ENCODE measurements at places on chromosomes 2 and 18.

DNA sequence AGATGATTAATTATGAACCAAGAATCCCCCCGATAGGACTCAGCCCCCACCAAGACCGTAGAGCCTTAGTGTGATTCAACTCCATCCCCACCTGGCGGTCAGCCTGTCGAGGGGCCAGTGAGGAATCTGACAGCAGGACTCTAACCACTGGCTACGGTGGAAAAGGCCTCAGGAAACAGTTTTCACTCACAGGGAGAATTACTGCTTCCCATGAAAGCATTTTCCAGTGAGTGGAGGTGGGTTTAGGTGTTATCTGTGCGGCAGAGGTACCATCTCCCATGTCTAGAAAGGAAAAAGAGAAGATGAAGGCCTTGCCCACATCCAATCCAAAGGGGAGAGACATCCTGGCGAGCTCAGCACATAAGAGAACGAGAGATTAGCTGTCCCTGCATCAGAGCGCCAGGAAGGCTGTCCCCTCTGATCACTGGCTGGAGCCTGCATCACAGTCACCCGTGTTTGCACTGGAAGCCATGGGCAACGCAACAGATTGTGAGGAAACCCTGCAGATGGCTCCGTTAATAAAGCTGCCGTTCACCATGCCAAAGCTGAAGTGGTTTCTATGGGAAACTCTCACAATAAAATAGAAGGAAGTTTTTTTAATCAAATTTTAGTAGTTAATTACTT, 22.3 kb downstream of the COX7A2L start:
- no peak for DNase-seq

- no peak for DNase-seq
Observed at GRCh38 chr2:60316381-60317033, 236.9 kb downstream of the BCL11A start.

- no peak for DNase-seq
Observed at GRCh38 chr2:48459466-48459865, 70.5 kb upstream of the STON1 start.

DNA sequence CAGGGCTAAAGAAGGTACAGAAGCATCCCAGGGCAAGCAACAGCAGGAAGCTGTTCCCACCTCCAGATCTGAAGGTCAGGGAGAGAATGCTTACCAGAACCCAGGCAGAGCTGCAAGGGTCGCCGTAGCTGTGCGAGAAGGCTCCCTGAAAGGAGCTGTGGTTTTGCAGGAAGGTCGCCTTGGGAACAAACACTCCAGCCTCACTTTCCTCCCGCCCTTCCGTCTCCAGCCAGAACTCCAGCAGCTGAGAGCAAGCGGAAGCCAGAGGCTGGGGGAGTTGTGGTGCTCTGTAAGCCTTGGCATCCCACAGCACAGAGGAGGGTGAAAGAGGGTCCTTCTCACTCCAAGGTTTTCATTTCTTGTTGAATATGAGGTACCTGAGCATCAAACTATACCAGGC, 18.3 kb upstream of the ICOS start:
- no peak for DNase-seq

DNA sequence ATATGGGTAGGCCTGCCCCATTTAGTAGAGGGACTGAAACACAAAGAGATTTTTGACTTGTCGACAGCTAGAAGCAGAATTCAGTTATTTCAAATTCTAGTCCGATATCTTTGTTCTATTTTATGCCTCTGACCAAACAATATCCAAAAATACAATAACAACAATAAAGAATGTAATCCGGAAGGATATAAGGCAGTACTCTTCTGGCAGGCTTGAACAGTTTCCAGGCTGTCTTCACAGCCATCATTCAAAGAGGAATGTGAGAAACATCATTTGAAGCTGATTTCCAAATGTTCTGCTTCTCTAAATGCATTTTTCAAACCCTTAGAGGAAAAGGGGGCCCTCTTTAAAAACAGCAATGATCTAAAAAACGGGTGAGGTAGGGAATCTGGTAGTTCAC, 36.7 kb upstream of the SPTBN1 start:
- DNase-seq: no peak

DNA sequence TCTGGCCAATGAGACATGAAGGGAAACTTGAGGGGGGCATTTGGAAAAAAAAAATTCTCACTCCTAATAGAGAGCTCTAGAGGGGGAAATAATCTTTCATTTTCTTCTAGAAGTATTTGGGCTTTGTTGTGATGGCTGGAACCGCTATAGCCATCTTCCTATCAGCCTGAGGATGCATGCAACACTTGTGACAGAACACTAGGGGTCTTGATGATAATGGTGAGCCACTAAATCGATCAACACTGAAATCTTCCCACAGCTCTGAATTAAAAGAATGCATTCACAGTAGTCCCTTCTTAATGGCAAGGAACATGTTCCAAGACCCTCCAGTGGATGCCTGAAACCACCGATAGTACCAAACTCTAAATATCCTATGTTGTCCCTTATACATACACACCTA, 325.3 kb downstream of the LNPK start:
- no peak for DNase-seq

DNA sequence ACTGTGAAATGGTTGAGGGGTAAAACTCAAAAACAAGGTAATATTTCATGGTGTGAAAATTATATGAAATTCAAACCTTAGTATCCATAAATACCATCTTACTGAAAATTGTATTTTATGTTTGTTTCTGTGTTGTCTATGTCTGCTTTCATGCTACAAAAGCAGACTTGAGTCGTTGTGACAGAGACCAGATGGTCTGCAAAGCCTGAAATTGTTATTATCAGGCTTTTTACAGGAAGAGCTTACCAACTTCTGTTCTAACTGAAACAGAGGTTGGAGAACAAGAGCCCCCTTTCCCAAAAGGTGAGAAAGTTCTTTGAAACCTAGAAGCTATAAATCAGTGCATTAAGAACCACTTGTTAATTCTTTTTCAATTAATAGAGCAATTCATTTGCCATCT, 110.0 kb downstream of the COL4A4 start:
- DNase-seq: no peak

DNA sequence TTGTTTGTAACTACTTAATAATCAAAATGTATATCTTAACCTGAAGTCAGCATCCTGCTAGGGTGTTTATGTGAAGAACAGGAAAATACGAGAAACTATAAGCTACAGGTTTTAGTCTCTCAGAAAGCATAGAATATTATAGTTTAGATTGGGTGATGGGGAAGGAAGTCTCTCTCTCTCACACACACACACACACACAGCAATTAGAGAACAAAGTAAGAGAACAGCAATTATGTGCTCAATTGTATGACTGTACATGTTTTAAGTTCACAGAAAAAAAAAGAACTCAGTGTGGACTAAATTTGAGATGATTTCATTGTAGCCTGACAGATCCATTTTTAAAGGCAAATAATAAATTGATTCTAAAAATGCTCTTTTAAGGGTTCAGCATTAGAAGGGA, 94.3 kb upstream of the ZNF516 start:
- DNase-seq: no peak

DNA sequence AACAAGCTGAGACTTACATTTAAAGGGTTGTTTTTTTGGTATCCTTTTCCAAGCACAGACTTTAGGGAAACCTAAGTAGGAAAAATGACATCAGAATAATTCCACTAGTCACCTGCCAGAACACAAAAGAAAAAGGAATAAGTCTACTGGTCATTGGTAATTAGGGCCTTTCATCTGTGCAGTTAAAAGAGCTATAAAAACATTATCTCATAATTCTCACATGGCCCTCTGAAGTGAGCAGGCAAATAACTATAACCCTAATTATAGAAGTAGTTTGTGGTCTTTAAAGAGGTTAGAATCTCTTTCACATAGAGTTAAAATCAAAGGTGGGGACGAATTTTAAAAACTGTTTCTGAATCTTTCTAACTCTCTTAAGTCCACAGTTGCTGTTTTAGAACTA, 111.1 kb upstream of the B3GNT2 start:
- no peak for DNase-seq

DNA sequence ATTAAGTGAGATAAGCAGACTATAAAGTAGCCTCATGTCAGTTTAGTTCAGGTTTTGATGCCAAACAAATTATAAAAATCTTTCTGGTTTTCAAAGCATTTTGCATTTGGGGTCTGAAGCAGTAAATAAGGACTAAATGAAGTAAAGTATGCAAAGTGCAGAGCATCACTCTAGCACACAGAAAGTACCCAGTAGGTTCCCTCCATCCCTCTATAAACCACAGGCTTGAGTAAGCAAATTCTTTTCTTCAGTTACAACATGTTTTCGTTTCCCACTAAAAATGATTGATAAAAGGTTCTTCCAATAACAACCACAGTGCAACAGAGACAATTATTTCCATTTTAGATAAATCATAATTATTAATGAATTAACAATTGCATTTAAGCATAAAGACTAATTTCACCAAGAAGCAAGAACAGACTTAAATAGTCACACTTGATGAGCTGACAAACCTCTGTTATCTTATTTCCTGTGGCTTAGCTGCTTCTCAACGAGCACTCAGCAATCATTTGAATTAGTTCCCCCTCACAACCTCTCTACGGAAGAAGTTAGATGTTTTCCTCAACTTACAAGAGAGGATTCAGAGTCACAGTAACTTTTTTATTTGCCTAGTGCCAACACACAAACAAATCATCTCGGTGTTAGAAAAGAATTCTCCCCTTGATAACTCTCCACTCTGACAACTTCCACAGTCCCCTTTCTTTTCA, 249.8 kb downstream of the NBAS start:
- DNase-seq: no peak

DNA sequence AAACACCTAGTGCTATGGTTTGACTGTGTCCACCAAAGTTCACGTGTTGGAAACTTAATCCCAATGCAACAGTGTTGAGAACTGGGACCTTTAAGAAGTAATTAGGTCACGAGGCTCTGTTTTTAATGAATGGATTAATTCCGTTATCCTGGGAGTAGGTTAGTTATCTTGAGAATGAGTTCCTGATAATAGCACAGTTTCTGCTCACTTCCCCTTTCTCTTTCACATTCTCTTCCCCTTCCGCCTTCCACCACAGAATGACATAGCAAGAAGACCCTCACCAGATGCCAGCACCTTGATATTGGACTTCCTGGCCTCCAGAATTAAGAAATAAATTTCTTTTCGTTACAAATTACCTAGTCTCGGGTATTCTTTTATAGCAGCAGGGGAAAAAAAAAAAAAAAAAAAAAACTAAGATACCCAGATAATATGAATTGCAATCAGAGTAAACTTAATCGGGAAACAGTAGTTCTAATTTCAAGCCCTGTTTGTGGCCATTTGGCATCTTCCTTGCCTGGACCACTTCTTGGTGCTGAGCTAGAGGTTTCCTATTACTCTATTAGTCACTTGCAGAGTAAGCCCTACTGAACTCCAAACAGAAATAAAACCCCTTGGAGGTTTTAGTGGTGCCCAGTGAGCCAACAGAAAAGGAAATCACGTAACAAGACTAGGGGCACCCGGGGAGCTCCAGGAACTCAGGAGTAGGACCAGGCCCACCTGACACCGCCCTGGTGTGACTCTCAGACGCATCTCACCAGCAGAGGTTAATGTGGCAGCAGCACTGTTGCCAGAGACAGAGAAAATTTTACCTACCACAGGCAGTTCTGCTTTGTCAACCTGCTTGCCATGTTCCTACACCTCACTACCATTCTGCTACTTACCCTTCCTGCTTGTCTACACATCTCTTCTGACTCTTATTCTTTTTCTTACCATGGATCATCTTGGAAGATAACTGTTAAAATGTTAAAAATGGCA, 147.6 kb upstream of the CAB39 start:
- no peak for DNase-seq

- no peak for DNase-seq
Observed at GRCh38 chr2:154408786-154409185, 289.7 kb upstream of the KCNJ3 start.

DNA sequence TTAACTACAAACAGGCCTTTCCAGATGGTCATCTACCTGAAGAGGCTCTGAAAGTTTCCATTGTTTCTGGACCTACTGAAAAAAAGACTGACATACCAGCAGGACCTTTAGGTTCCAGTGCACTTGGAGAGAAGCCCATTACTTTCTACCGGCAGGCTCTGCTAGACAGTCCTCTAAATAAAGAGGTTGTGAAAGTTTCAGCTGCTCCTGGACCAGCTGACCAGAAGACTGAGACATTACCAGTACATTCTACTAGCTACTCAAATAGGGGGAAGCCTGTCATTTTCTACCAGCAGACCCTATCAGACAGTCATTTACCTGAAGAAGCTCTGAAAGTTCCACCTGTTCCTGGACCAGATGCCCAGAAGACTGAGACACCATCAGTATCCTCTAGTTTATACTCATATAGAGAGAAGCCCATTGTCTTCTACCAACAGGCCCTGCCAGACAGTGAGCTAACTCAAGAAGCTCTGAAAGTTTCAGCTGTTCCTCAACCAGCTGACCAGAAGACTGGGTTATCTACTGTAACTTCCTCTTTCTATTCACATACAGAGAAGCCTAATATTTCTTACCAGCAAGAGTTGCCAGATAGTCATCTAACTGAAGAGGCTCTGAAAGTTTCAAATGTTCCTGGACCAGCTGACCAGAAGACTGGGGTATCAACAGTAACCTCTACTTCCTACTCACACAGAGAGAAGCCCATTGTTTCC, 65.8 kb downstream of the ALMS1 start:
- no peak for DNase-seq

- no peak for DNase-seq
Observed at GRCh38 chr2:212005085-212005671, 533.4 kb downstream of the ERBB4 start.

DNA sequence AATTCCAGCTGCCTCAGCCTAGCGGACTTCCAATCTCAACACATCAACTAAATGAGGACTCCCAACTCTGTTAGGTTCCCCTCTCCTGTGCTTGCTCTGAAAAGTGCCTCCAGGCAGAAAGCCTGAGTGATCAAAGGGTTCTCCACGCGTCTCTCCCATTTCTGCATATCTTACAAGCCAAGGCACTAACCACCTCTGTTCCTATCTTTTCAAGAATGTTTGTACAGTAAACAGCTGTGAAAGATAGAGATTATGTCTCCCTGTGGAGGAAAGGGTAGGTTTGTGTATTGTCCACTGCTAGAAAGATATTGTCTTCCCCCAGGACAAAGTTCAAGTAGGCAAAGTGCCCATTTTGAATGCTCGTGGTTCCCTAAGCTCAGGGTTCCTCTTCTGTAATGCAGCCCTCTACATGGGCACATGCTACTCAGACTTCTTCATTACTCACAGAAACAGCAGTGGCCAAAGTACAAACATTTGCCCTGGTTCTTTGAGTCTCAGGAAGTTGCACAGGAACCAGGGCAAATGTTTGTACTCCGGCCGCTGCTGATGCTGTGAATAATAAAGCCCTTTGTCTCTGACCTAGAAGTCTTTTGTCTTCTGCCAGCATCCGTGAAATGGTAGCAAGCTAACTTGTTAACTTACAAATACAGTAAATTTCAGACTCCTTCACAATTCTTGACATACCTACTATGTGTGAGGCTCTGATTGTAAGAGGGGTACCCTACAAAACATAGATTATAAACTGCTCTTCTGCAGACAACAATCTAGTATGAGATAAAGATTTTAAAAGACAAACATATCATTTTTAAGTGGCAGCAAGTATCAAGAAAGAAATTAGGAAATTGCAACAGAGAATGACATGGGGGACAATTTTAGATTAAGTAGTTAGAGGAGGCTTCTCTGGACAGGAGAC, 44.5 kb downstream of the PKDCC start:
- no peak for DNase-seq

GRCh38 chr2:240584486-240585031, 2.0 kb upstream of the CAPN10 start:
- no peak for DNase-seq

- peak; percentile 65 for DNase-seq
Observed at GRCh38 chr2:216081487-216082116, at the start of the genes PECR and TMEM169. PECR (minus strand) TSS chr2:216081809; CDS start chr2:216081741, 68 bp downstream. TMEM169 (plus strand) TSS chr2:216081919; CDS start chr2:216095964, 14,045 bp downstream.

GRCh38 chr2:201366146-201366545, 9.0 kb upstream of the FLACC1 start:
- no peak for DNase-seq

- DNase-seq: no peak
Observed at GRCh38 chr2:220528180-220528675, 900.8 kb downstream of the SLC4A3 start.

GRCh38 chr2:18276583-18277075, 283.8 kb downstream of the RDH14 start:
- no peak for DNase-seq
